ENCODE measurements at places on chromosomes 12 and 14.

DNA sequence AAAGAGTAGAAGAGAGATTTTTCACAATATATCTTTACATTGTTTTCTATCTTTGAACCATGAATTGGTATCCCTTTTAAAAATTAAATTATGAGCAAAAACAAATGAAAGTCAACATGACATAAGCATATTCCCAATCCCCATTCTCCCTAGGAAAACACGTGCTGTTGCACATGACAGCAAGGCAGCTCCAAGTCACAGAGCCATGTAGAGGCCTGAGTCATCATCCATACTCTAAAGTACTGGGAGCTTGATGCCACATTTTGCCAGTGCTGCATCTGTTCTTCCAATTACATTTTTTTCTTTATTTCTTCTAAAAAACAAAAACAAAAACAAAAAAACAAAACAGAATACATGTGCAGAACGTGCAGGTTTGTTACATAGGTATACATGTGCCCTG lies 115.2 kb downstream of the ITPR2 start:
- DNase-seq, result no peak

DNA sequence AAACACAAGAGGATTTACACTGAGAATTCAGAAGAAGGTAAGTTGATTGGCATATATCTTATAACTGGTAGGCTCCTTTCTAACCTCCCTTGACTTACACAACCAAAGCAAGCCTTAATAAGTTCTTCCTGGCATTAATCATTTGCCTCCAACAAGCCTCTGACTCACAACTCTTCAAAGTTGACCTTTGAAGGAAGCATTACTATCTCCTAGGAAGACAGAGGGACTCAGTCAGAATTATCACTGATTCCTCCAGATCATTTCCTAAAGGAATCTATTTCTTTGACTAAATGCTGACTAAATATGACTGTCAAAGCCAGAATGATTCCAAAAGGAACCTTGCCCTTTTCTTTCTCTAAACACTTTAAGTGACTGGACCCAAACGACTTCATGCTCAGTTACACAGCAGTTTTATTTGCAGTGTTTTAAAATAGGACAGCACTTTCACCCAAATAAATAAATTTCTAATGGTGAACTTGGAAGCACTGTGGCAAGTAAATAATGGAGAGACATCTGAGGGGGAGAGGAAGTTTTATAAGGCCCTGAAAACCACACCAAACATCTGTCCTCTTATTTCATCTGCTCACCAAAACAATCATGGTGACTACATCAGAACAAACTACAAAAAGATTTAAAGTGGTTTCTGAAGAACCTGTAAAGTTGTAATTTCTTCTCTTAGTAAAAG lies 128.2 kb downstream of the KLHL28 start:
- DNase-seq, result no peak

GRCh38 chr12:5577211-5577612 lies 145.3 kb downstream of the NTF3 start:
- no peak for DNase-seq

DNA sequence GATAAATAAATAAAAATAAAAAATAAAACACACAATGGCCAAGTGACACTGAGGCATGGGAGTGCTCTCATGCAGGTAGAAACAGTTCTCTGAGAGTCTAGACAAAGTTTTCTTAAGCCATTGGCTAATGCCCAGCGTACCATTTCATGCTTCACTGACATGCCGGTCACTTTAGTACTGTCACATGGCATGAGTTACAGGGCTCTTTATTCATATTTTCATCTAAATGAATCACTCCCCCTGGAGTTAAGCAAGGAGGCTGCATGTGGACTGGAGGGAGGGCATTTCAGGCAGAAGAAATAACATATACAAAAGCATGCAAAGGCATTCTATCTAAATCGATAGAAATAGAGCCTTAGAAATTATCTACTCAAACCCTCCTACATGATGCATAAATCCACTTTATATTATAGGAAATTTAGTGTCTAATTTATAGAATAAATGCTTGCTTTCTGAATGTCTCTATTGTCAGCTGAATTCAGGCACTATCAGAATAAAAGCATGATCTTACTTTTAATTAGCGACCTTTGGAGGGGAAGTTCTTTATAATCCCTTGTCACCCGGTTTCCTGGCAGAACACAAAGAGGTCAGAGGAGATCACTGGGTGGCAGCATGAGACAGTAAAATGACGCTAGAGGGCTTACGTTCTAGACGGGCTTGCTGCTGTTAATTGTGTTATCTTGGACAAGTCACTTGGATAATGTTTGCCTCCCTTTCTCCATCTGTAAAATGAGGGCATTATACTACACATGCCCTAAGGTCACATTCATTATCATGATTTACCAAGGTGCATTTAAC lies 17.5 kb downstream of the DYRK4 start:
- peak; percentile 26 for DNase-seq

DNA sequence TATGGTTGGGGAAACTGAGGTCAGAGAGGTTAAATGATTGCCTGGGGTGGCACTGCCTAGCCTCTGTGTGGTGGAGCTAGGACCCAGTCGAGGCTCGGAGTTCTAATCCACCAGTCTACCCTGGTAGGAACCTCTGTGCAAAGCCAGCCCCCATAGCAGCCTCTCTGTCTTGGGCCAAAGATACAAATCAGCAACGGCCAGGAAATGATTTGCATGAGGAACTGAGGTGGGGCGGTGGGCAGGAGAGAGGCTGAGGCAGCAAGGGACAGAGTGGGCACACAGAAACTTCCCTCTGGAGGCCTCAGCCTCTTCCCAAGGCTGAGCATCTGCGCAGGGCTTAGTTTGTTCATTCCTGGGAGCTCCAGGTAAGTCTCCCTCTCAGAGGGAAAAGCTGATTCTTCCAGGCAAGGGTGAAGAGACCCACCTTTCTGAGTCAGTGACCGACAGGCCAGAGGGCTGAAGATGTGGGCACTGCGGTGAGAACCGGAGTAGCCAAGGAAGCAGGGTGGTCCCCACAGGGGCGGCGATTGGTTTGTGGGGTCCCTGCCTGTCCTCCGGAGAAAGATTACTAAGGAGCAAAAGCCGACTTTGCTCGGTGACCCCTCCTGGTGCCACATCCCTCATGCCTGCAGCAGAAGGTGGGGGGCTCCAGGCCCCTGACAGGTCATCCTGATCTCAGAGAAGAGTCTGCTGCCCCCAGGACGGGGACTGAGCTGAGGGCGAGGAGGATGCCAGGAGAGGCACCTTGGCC lies 134.6 kb downstream of the CACNA1C start:
- DNase-seq, result no peak

DNA sequence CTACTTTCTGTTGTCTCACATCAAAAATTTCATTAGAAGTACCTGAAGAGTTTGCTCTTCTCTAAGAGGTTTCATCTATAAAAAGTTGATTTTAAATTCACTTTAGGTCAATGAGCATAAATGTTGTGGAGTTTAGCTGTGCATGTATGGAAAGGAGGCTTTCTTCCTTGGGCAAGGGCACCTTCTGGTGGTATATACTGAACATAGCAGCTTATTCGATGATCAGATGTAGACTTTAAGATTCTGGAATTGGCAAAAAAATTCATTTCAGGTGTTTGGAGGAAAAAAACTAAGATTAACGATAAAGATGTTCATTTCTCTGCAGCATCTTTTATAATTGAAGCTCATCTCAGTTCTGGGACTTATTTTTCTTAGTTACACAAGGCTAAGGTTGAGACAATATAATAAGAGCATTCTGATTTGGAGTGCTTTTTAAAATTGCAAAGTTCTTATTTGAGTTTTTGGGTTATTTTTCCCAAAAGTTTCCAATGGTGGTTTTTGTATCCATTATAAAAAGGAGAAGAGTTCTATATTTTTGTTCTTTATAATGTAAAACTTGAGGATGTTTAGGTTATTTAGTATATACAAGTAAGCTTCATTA lies 46.8 kb downstream of the TMEM117 start:
- peak; percentile 45 for DNase-seq

DNA sequence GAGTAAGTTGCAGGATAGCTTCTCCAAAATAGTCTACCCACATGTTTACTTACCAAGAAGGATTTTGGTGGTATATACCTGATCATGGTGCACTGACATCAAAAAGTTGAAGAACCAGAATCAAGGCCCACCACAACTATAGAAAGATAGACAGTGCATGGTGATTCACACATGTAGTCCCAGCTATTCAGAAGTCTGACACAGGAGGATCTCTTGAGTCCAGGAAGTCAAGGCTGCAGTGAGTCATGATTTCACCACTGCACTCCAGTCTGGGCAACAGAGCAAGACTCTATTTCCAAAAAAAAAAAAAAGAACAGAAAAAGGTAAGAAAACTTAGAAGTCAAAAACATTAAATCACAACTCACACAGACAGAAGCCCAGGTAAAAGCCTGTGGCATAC lies 422.2 kb upstream of the FOXG1 start:
- DNase-seq, result no peak
